ENCODE measurements at places on chromosomes 7 and 10.

- no peak for DNase-seq
Observed at GRCh38 chr7:117346161-117346560, 23.3 kb upstream of the WNT2 start.

GRCh38 chr10:77264107-77264506, 373.5 kb downstream of the KCNMA1 start:
- no peak for DNase-seq

DNA sequence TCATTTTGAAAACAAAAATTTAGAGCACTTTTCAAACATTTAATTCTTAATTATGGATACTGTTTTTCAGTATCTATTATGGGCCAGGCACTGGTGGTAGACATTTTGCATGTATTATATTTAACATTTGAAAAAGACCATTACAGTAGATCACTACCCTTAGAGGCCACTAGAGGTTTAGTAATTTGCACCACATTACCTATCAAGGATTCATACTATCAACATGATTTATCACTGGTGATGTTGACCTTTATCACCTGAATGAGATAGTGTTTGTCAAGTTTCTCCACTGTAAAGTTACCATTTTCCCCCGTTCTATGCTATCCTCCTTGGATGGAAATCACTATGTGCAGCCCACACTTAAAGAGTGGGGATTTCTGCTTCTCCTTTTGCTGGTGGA, 4.4 kb upstream of the SNX13 start:
- DNase-seq = no peak

GRCh38 chr10:13340626-13341376, 7.3 kb downstream of the SEPHS1 start:
- DNase-seq = no peak

GRCh38 chr7:5711409-5711808, 70.1 kb downstream of the RNF216 start:
- no peak for DNase-seq

- no peak for DNase-seq
Observed at GRCh38 chr7:103773726-103774125, 215.7 kb downstream of the RELN start.

DNA sequence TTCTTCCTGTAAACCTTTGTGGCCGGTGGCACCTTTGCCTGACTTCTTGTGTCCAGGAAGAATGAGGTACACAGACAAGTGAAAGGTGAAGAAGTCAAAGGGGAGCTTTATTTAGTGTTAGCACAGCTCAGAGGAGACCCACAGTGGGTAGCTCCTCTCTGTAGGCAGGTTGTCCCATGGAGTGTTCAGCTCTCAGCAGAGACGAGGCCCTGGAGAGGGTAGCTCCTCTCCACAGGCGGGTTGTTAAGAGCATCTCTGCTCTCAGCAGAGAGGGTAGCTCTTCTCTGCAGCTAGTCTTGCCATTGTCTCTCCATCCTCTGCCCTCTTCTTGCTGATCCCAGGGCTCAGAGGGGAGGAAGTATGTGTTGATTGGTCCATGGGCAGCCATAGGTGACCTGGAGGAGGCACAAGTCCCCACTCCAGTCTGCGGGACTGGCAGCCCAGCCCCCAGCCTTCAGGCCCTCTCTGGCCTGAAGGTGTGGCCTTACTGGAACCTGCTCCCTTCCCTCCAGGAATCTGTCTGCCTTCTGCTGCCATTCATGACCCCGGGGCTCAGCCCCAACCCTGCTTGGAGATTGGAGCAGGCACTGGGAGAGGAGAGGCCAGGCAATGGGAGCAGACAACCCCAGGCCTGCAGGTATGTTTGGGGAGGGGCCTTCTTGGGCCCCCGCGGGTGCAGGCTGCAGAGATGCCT, 24.5 kb downstream of the HHEX start:
- no peak for DNase-seq
